ENCODE measurements at places on chromosomes 4 and X.

GRCh38 chr4:180304321-180304720 lies 1938.9 kb upstream of the TENM3 start:
- no peak for DNase-seq

DNA sequence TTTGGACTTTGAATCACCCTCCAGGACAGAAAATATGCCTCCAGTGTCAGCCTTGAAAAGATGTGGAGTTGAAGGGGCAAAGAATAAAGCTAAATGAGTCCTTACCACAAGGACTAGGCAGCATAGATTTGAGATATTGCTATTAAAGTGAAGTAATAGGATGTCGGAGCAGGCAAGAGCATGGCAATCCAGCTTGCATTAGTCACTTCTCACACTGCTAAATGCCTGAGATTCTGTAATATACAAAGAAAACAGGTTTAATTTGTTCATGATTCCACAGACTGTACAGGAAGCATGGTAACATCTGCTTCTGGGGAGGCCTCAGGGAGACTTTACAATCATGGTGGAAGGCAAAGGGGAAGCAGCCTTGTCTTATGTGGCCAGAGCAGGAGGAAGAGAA lies 109.8 kb upstream of the PCDH7 start:
- no peak for DNase-seq

DNA sequence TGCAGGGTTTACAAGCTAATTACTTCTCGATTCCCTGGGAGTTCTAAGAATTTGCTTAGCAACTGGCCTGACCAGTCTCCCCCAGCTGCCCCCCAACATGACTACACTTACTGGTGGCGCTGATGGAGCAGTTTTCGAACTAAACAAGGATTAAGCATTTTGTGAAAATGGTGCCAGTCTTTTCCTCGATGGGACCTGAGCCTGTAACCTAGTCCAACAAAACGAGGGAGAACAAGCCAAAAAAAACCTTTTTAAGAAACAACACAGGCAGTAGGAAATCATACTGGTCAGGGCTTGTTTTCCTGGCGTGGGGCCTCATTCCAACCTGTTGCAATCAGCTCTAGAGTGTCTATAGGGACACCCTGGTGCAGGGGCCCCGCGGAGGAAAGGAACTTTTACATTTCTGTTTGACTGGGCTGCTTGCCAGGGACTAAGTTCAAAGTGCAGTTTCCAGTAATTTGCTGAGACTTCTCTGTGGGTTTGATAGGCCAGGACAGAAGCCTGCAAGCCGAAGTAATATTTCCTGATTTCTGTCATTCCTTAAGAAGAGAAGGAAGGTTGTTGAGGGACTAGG lies 158.7 kb downstream of the SPRY1 start:
- peak; percentile 77 for DNase-seq

GRCh38 chrX:134460862-134461220 lies 876 bp downstream of the HPRT1 start:
- DNase-seq: no peak

- peak; percentile 33 for DNase-seq
Observed at GRCh38 chr4:73674451-73674919, 54.2 kb upstream of the RASSF6 start.

GRCh38 chr4:39323821-39324220 lies 42.3 kb downstream of the RFC1 start:
- DNase-seq: no peak
